Omental fat pad (tissue), 4 donors: ENCODE measurements at places on chromosomes 4 and X.
A peak's percentile ranks its signal among the peaks of the same experiment; 100 is the strongest.

GRCh38 chr4:100103671-100104070 is 86.6 kb downstream of the DDIT4L start:
- no peak for DNase-seq

GRCh38 chr4:139986106-139986505 is 167.9 kb downstream of the MAML3 start:
- DNase-seq: no peak

- DNase-seq: no peak
Measured at GRCh38 chr4:109989044-109989443, 76.4 kb downstream of the EGF start.

- DNase-seq: no peak
Measured at GRCh38 chr4:152696764-152697261, 17.0 kb upstream of the TMEM154 start.

GRCh38 chrX:15723887-15724517 is 14.1 kb upstream of the CA5B start:
- no peak for DNase-seq

- no peak for DNase-seq
Measured at GRCh38 chr4:152594978-152595925, 59.4 kb upstream of the FBXW7 start.

GRCh38 chrX:16885628-16886027 is 15.5 kb upstream of the RBBP7 start:
- DNase-seq: no peak

DNA sequence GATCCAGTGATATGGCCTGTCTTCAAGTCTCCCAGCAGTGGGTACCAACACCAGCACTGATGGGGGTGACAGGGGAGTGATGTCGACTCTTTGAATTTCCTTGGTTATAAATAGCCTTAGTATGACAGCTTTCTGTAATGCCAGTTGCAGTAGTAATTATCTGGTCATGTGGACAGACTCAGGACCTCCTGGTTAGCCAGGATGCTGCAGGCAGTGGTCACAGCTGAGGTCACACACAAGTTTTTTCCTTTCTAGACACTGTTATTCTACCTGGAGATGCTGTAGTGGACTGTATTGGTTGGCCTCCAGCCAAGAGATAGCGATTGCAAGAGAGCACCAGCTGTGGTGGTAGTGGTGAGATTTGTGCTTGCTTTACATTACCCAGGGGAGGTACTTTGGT is 63.6 kb downstream of the UPRT start:
- no peak for DNase-seq

DNA sequence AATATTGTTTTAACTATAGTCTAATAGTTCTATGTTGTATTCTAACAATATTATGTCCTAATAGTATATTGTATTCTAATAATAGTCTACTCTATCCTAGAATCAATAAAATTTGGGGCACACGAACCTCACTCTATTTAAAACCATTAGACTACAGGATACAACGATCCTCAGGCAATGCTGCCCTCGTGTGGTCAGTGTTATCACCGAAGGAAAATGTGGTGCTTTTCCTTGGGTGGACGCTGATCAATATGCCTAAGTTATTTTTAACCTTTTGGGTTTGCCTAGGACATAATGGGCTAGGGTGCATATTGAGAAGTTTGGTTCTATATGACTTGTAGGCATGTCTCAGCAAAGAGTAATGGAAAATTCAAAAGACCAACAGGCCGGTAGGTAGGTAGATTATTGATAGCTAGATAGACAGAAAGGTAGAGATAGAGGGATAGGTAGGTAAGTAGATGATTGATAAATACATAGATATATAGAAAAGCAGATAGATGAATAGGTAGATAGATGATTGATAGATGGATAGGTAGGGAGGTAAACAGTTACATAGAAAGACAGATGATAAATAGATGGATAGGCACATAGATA is 75.1 kb downstream of the PRKX start:
- peak; percentile 37 for DNase-seq

- DNase-seq: no peak
Measured at GRCh38 chr4:531076-531475, 32.1 kb downstream of the PIGG start.

GRCh38 chrX:46627711-46628419 is 54.3 kb downstream of the CHST7 start:
- no peak for DNase-seq

- DNase-seq: no peak
Measured at GRCh38 chrX:138858951-138859350, 147.4 kb upstream of the FGF13 start.

- no peak for DNase-seq
Measured at GRCh38 chrX:118189628-118190027, 73.0 kb upstream of the KLHL13 start.

- DNase-seq: no peak
Measured at GRCh38 chrX:105700331-105700730, 122.0 kb upstream of the NRK start.

DNA sequence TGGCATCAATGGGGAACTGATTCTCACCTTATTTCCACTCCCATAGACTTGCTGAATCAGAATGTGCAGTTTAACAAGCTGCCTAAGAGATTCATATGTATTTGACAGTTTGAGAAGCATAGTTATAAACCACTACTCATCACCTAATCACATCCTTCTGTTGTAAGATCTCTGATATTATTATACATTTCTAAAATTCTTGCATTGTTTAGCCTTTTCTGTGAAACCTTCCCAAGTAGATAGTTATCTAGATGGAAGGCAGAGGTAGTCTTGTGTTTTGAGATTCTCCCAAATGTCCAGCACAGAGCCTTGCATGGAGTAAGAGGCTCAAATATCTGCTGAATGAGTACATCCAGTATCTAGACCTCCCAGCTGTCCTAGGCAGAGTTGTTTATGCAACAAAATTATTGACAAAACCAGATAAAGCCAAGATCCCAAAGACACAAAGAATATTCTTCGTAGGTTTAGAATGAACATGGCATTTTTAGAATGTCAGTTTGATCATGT is 227.3 kb downstream of the KDR start:
- no peak for DNase-seq

- peak; percentile 60 for DNase-seq
Measured at GRCh38 chr4:70705183-70706043, 16.4 kb upstream of the RUFY3 start.

GRCh38 chrX:118523920-118524319 is 28.3 kb downstream of the DOCK11 start:
- DNase-seq: no peak

GRCh38 chr4:119024102-119024501 is 111.5 kb upstream of the MYOZ2 start:
- DNase-seq: no peak

DNA sequence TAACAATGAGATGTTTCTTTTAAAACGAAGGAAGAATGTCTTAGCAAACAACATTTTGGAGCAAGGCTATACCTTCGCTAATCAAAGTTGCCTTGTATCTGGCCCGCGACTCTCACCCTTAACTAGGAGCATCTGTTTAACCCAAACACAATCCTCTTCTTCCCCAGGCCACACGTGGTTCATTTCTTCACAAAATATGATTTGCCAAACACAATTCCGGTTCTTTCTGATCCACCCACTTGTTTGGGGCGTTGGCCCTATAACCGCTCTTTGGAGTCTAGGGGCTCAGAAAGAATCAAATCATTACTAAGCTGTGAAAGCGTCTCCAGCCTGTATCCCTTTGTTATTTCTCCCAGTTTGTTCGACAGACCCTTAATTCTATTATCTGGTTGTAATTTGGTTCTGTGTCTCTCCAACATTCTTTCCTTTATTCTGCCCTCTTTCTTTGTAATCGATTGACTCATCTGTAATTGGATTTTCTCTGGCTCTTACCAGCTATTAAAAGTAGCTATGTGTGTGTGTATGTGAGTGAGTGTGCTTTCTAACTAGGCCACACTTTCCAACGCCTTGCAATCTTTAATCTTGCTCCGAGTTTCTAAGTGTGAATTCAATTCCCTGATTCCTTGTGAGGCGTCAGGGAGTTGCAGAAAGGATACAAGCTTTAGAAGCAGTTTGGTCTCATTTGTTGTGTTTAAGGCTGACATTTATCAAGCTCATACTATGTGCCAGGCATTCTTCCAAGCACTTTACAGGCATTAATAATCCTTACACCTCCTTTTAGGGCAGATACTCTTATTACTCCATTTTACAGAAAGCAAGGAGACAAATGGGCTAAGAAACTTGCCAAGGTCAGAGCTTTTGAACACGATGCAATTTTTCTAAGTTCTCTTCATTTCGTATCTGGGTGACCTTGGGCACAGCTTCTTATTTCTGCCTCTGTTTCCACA is 138.6 kb upstream of the CPEB2 start:
- no peak for DNase-seq

GRCh38 chrX:130083656-130084382 is 26.5 kb downstream of the ELF4 start:
- no peak for DNase-seq

- no peak for DNase-seq
Measured at GRCh38 chrX:136112286-136112685, 35.0 kb upstream of the FHL1 start.

DNA sequence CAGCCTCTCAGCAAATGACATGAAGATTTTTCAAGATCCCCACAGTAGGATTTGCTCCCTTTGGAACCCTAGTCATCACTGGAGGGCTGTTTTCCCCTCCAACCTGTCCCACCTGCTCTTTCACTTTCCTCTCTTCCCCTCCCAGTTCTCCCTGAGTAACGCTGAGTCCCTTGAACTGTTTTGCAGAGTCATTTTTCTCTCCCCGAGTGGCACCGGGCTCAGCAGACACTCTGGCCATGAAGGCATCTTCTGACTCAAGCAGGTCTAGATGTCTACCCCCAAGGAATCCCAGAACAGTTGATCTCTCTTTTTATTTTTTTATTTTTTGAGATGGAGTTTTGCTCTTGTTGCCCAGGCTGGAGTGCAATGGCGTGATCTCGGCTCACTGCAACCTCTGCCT is 52.2 kb downstream of the HTRA3 start:
- no peak for DNase-seq

DNA sequence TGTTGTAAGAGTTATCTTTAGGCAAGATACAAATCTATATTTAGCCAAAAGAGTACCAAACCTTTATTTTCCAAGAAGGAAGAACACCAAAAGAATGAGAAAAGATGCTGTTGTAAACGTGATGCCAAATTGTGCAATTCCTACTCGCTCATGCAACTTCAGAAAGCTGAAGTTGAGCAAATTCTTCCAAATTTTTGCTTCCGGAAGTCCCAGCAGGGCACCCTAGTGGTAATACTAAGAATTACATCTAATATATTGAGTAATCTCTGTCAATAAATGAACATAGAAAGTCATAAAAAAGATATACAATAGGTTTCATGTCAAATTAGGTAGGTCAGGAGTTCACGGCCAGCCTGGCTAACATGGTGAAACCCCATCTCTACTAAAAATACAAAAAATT is 36.0 kb upstream of the SMARCAD1 start:
- DNase-seq: no peak

- DNase-seq: no peak
Measured at GRCh38 chr4:18247189-18247588, 225.6 kb upstream of the LCORL start.

GRCh38 chrX:124250835-124251437 is 81.5 kb upstream of the TEX13D start:
- no peak for DNase-seq

GRCh38 chrX:6708041-6708440 is 173.1 kb upstream of the VCX3A start:
- no peak for DNase-seq

- no peak for DNase-seq
Measured at GRCh38 chrX:13932416-13932815, 97.3 kb downstream of the GEMIN8 start.

DNA sequence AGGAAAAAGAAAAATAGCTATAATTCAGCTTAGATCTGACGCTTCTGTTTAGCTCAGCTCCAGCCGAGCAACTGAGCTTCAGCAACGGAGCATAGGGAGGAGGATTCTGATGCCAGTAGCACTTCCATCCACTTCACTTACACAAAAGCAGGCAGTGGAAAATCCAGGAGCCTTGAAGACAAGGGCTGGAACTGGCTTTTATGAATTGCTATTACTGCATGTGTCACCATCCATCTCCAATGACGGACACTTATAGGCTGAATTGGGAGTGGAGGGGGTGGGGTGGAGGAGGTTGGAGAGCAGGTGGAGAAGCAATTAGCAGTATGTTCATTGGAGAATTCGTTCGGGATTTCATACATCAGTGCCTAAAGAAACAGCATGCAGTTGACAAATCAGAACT is 15.6 kb downstream of the ENOX2 start:
- DNase-seq: no peak

GRCh38 chr4:121714548-121714947 is 17.8 kb upstream of the ANXA5 start:
- no peak for DNase-seq

DNA sequence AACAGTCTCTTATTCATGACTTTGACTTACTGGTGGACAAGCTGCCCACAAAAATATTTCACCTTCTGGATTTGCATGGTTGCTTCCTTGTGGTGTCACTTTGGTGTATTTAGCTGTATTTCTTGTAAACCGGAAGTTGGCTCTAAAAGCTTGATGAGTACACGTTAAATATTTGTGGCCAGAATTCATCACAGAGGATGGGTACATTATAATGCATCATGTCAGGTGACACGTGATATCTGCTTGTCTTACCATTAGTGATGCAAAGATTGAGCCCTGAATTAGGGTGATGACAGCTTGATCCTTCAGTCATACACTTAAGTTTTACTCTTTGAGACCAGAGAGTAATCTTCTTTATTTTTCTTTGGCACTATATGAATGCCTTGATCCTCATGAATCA is 188.3 kb upstream of the RPS6KA3 start:
- DNase-seq: no peak

GRCh38 chr4:4386736-4387392 is at the start of gene NSG1:
Gene NSG1 (plus strand): TSS chr4:4387102. CDS start chr4:4387630, 528 bp downstream.
- no peak for DNase-seq

- DNase-seq: no peak
Measured at GRCh38 chr4:9812501-9813340, 31.3 kb downstream of the DRD5 start.

GRCh38 chrX:34404386-34405070 is 252.6 kb downstream of the TMEM47 start:
- no peak for DNase-seq

DNA sequence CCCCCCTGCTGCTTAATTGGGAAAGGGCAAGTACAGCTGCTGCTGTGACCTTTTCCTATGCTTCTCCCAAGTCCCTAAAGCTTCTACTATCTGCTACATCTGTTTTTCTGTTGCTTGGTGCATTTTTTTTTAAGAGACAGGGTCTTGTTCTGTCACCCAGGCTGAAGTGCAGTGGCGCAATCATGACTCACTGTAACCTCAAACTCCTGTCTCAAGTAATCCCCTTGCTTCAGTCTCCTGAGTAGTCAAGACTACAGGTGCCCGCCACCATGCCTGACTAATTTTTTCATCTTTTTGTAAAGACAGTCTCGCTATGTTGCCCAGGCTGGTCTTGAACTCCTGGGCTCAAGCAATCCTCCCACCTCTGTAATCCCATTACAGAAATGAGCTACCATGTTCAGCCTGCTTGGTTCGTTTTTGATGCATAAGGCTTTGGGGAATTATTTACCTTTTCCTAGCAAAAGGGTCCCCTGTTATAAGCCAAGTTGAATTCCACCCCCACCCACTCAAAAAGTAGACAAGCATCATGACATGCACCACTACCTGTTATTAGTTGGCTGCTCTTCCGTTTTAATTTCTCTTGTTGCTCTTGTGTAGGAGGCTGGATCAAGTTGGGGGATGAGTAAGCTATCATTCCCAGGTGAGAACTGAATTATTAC is 39.6 kb downstream of the DGKK start:
- no peak for DNase-seq
